ENCODE measurements at places on chromosomes 7 and 10.

DNA sequence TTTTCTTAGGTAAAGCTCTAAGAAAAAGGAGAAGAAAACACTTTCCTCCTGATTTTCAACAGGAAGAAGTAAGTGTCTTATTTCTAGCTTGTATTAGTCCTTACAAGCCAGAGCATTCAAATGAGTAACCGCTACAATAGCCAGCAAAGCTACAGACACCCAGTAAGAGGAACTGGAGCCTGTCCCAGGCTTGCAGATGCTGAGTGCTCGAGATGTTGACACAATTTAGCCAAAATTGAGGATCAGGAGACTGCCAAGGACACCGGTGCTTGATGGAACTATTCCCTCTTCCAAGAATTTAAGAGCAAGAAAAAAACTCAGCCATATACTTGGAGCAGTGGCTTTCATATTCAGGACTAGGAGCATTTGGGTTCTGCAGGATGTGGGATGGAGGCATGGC is 149.3 kb upstream of the DPP6 start:
- DNase-seq = no peak

GRCh38 chr7:70212281-70212680 is 614.0 kb downstream of the AUTS2 start:
- no peak for DNase-seq

- DNase-seq = no peak
These were observed 444.6 kb downstream of the NRG3 start for GRCh38 chr10:82319562-82319961.

DNA sequence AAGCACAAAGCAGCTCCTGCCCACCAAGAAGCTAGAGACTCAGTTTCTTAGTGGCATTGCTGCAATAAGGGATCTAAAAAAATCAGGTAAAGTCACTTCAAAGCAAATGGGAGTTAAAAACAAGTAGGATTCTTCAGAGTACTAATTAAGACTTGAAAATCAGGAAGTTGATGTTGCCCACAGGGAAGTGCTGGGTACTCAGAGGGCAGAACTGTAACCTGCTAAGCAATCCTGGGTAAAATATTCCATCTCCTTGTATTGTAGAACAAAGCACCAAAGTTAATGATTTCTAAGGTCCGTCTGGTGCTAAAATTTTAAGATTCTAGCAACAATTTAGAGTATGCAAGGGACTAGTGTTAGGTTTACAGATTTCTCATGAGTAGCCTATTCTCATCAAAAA is 8.3 kb downstream of the PEX1 start:
- no peak for DNase-seq

DNA sequence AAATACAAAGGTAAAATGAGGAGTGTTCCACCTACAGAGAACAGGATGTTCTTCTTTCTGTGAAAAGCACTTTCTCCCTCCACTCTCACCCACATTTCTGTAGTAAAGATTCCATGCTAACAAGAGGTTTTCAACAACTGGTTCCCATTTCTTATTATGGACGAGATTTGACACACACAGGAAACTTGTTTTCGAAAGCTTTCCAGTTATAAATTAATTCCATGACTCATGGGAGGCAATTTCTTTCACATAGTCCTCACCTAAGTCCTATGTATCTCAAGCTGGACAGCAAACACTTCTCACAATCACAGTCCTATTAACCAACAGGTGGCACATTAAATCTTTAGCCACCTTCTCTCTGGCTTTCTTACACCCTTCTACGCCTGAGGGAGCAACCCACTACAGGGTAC is 24.5 kb downstream of the RAPGEF5 start:
- no peak for DNase-seq

DNA sequence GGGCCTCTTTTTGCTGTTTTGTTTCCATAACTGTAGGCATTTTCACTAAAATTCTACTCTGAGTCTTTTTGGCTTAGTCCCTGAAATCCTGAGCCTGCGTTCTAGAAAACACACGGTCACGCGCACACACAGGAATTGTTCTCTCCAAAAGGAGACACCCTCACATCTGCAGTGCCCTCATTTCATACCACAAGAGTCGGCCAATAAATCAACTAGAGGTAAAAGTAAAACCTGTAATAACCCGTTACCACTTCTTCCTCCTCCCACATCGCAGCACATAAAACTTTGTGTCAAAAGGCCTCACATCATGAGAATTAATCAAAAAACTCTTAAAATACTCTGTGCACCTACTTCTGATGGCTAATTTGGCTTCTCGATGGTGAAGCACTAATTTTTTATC is 133.3 kb upstream of the MGMT start:
- DNase-seq = no peak

DNA sequence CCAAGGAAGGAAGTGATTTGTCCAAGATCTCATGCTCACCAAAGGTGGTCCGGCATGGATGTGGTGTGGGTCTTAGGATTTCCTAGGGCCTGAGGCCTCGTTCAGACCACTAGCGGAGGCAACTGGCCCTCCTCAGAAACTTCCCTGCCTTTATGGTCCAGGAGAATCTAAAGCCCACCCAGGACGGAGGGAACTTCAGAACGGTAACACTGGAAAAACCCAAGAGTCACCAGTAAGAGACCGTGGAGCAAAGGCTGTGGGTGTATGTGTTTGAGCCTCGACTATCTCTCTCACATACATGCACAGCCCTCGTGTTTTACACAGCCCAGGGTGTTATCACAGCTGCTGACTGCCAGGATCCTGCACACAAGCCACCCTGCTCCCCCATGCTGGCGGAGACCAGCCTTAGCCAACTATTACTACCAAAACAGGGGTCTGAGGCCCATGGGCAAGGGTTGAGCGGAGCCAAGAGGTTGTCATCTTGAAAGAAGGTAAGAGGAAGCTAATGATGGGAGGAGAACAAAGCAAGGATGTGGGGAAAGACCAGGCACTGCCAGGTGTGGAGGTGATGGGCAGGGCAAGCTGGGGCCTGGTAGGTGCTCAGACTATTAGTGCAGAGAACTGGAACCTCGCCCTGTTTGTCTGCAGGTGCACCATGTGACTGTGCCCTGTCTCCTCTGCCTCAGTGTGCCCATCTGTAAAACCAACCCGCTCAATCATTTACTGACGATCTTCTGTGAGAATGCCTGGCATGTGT is 170.2 kb upstream of the ZMIZ1 start:
- no peak for DNase-seq

- no peak for DNase-seq
These were observed 7.6 kb downstream of the TACR2 start for GRCh38 chr10:69409176-69409495.

GRCh38 chr7:28989211-28989980 is 31.3 kb upstream of the TRIL start:
- DNase-seq = no peak

DNA sequence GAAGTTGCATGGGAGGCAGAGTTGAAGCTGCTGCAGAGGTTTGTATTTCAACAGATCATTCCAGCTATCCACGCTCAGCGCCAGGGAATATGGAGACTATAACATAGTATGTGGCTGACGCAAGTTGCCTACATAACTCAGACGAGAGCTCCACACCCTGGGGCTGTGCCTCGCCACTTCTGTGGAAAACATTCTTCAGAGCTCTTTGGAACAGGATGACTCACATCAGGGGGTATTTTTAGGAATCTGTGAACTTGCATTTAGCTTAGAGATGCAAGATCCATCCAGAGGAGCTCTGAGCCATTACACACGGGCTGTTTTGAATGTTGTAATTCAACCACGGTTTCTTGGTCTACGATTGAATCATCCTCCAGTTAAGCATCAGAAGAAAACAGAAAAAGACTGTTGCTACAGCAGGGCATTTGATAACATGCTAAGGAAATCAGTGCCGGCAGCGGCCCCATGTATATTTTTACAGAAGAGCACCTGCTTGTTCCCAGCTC is 481.5 kb upstream of the AKR1E2 start:
- no peak for DNase-seq

- DNase-seq = no peak
These were observed 9.1 kb upstream of the ASIC3 start for GRCh38 chr7:151038951-151039849.

GRCh38 chr10:47290338-47290737 is 9.7 kb upstream of the GDF10 start:
- no peak for DNase-seq

- no peak for DNase-seq
These were observed 960.7 kb upstream of the CELF2 start for GRCh38 chr10:10056961-10057360.

DNA sequence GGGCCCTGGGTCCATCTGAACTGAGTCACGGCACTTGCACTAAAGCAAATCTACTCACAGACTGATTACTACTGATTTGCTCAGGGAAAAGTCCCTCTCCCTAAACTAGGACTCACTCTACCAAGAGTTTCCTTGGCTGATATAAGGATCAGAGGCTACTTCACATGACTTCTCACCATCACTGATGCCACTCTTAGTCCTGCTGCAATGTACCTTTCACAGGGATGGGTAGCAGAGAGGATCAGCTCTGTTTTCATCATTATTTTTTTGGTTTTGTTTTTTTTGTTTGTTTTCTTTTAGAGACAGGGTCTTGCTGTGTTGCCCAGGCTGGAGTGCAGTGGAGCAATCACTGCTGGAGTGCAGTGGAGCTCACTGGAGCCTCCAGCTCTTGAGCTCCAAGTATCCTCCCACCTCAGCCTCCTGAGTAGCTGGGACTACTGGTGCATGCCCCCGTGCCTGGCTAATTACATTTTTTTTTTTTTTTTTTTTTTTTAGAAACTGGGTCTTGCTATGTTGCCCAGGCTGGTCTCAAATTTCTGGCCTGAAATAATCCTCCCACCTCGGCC is 200.6 kb downstream of the JCAD start:
- DNase-seq = no peak

DNA sequence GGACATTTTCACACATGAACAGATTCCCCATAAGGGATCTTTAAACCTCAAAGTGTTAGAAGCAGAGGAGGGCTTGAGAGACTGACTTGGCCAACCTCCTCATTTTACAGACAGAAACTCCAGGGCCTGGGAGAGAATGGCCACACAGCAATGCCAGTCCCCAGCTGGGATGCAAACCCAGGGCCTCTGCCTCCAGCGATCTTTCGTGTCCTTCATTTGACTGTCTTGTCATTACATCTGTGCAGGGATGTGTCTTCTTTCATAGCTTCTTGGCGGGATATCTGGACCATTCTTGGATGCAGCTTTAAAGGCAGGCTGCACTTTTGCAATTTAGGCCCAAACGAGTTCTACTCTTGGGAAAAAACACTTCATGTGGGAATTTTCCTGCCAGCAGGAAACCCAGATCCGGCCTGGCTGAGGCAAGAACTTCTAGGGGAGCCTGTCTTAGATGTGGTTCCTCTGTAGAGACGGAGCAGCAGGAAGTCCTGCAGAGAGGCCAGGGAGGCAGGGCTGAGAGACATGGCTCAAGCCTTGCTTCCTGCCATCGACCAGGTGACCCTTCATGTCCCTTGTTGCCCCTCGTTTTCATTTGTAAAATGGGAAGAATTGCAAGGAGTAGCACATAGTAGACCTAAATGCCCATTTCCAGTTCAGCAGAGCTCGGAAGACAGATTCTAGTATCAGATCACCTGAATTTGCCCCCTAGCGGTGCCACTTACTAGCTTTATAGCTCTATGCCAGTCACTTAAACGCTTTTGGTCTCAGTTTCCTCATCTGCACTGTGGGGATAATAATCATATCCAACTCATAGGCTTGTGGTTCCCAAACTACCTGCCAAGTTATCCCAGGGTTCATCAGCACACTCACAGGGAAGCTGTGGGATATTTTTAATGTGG is 43.9 kb upstream of the SLC29A3 start:
- no peak for DNase-seq

DNA sequence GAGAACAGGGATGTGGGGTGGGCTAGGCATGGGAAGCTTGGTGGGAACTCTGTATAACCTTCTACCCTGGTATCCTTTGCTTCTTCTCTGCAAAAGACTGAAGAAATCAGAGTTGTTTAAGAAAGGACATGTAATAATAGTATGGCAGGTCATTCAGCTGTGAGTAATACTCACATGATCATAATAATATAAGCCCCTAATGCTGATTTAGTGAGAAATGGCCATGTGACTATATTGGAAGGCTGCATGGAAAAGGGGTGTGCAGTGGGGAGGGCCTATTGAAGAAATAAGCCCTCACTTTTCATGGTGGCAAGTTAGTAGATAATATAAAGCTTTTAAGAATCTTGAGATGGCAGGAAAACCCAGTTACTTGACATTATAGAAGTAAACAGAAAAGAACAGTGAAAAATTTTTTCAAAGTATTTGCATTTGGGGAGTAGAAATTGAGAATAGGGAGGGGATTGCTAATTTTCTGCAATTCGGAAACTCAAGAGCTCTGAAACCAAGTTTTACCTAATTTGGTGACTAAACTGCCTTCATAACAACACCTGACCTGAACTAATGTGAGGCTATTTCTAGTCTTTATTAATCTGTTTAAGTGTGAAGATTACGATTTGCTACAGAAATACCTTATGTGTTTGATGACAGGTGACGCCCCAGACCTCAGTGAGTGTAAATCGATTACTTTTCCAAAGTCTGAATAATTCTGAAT is 44.4 kb downstream of the ATXN7L1 start:
- no peak for DNase-seq

DNA sequence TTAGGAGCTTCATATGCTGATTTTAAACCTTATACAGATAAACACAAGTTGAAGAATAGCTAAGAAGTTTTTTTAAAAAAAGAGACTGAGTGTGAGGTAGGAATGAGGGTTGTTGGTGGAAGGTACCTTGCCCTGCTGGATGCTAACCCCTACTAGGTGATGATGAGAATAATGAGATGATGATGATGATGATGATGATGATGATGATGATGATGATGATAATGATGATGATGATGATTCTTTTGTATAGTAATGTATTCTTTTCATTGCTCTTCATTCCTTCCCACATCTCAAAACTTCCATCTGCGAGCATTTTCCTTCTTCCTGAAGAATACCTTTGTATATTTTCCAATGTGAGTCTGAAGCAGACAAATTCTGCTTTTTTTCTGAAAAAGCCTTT is 14.1 kb upstream of the TMEM273 start:
- no peak for DNase-seq
